ENCODE measurements at places on chromosomes 12 and 14.

DNA sequence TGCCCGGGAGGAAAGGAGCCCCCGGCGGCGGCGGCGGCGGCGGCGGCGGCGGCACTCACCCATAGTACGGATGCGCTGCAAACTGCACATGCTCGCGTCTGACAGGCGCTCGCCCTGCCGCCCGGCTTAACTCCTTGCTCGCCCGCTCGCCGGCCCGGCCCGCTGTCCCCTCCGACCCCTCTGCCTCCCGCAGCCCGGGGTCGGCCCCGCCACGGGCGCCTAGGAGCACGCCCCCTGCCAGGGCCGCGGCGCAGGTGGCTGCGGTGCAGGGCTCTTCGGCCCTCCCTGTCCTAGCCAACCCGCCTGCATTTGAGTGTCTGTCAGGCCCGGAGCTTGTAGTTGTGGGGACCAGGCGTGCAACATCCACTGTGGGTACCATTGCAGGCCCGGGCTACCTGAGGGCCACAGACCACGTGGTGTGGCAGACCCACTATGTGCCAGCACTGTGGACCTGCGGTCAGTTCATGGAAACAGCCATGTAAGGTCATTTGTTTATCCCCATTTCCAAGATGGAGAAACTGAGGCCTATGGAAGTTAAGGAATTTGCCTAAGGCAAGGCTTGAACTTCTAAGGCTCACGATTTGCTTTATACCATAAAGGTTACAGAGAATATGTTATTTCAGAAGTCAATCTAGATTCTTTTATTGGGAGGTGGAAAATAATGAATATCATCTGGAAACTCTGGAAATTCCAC is 17.6 kb upstream of the PLEKHH1 start:
- no peak for DNase-seq

DNA sequence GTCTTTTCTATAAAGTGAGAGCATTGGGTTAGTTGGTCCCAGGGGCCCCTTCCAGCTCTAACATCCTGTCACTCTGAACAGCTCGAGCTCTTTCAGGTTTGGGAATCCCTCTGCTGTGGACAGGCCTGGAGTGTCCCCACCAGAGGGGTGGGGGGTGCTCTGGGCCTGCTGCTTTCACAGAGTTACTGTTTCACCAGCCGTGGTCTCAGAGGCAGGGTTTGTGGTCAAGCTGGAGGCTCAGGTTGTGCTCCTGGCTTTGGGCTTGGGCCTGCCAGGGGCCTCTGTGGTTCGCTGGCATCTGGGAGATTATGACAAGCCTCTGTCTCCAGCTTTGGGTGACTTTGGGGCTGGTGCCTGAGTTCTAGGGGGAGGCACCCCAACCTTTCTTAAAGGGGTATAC is 59.6 kb downstream of the FBXL14 start:
- DNase-seq: no peak

DNA sequence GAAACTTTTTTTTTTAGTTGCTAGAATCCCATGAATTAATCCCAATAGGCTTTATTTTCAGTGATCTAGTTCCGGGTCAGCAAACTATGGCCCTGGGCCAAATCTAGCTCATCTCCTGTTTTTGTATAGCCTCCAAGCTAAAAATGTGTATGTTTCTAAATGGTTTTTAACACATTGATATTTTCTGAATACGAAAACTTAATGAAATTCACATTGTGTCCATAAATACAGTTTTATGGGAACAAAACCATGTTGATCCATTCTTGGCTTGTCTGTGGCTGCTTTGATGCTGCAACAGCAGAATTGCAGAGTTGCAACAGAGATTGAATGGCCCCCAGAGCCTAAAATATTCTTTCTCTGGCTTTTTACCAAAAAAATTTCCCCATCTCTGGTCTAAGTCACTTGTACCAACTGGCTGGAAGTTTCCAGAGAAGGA is 47.5 kb downstream of the ZNF664 start:
- no peak for DNase-seq

- DNase-seq: no peak
These were observed 251.4 kb upstream of the CLEC14A start for GRCh38 chr14:38507299-38507698.

DNA sequence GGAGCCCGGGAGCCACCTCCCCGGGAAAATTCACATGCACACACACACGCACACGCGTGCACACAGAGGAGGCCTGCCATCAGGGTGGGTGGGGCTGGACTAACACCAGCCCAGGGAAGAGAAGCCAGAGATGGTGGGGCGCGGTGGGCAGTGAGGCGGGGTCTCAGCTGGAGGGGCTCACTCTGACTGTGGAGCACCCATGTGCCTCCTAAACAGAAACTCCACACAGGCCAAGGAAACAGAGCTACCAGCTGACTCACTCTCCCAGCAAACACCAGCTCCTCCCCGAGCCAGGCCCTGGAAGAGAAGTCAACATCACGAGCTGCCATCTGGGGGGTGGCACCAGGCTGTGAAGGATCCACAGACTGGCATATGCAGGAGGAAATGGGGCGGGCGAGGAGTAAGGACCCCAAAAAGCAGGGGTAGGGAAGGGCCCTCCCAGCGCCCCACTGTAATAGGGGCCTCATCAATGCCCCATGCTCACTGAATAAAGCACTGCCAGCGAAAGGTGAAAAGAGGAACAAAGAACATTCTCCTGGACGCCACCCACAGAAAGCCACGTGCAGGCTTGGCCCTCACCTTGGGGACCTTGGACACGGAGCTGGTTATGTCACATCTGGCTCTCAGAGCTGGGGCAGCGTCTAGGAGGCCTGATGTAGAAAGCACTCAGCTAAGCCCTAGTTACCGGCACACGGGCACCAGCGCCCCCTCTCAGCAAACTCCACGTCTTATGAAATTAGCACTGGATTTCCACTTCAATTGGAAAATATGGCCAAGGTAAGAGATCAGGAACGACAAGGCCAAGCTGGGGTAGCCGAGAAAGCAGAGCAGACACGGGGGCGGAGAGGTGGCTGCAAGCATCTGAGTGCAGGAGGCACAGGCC is 8.4 kb upstream of the INF2 start:
- no peak for DNase-seq

DNA sequence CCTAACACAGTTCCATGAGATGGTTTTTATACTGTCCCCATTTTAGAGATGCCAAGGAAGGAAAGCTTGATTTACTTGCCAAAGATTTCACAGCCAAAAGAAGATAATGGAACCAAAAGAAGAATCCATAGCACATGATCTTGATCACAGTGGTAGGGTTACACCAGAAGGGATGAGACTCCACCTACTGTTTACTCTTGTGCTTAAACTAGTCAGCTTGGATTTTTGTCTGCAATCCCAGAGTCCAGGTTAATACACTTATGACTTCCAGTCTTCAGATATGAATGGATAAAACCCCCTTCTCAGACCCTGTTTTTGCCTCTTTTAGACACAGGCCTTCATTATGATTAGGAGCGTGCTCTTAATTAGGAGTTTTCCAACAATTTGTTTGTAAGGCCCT is 454.2 kb downstream of the AEBP2 start:
- no peak for DNase-seq

GRCh38 chr14:101826351-101826750 is 64.8 kb downstream of the PPP2R5C start:
- DNase-seq: no peak

GRCh38 chr12:53558631-53559030 is 51.3 kb upstream of the NPFF start:
- no peak for DNase-seq

GRCh38 chr14:36363704-36364103 is 43.3 kb upstream of the MBIP start:
- DNase-seq: no peak

DNA sequence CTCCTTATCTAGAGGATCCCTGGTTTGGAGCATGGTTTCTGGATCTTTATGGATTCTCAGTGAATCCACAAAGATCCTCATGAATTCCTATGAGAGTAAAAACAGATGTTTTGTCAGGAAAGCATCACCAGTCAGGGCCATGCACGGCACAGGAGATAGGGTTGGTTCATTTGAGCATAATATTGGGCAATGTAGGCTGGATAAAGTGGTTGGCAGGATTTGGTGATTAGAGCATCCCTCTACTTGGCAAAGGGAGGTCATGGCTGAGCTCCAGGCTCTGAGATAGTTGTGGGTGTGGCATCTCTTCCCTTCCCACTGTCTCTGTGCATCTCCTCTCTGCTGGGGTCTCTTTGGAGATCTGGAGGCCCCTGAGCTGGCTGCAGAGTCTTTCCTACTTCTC is 149.8 kb downstream of the DACT1 start:
- DNase-seq: no peak

DNA sequence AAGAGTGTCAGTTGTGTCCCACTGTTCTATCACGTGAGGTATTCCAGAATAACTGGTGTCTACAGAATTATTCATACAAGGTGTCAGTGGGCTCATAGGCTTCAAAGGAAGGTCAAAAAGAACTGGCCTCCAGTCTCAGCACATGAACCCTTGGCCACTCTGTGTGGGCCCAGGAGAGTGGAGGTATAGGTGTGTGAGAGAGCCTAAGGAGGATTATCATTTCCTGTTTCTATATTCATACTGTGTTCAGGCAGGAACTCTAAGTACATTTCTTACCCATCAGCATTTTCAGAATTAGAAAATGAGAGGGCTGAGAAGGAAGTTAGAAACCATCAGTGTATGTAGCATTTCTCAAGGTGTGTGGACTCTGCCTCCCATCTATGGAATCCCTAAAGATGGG is 87.0 kb downstream of the BTG1 start:
- no peak for DNase-seq

- no peak for DNase-seq
These were observed 50.8 kb upstream of the SEL1L start for GRCh38 chr14:81584495-81584894.

GRCh38 chr12:28051516-28052354 is 79.2 kb upstream of the PTHLH start:
- no peak for DNase-seq

DNA sequence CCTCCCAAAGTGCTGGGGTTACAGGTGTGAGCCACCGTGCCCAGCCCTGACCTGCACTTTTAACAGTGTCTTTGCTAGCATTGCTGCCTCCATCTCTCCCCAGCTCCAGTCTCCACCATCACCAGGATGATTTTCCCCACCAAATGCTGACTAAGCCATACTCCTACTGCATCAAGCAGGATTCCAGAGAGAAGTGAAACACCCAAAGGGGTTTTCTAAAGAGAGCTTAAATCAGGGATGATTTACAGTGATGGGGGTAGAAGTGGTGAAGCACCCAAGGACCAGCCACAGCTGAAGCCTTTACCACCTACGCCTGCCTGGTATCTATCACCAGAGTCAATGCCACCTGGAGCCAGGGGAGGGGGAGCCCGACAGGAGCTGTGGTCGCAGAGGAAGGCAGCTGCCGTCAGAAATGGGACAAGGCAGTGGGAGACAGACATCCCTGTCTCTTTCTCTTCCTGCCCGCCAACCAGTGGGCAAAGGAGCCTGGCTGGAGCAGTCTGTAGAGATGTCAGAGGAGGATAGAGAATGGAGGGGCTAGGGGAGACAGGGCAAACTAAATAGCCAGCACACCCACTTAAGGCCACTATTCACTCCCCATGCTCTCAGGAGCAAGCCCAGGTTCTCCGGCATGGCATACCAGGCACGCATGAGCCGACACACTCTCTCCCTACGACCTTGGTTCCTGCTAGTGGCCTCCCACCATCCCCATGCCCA is 22.4 kb upstream of the CD9 start:
- DNase-seq: no peak

GRCh38 chr12:1646569-1647284 is 17.7 kb downstream of the WNT5B start:
- no peak for DNase-seq

DNA sequence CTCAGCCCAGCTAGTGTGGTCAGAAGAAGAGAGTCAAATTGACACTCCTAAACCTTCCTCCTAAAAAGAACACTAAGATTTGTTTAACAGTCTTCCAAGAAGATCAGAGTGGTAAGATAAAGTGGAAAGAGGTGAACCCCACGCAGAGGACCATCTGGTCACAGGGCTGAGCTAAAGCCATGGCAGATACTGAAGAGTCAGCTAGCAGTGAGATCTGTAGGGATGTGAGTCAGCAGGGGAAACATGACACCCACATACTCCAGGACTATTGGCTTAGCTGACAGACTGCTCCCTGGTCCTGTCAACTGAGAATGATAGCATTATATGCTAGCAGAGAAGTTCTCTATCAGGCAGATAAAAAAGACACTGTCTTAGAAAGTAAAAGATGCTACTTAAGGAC is 269.4 kb upstream of the ALG10 start:
- no peak for DNase-seq

- no peak for DNase-seq
These were observed 43.6 kb downstream of the PTPRR start for GRCh38 chr12:70876952-70877351.

GRCh38 chr14:35632676-35633075 is 98.7 kb downstream of the INSM2 start:
- no peak for DNase-seq

GRCh38 chr12:70042675-70043074 is 200.6 kb upstream of the CNOT2 start:
- no peak for DNase-seq

DNA sequence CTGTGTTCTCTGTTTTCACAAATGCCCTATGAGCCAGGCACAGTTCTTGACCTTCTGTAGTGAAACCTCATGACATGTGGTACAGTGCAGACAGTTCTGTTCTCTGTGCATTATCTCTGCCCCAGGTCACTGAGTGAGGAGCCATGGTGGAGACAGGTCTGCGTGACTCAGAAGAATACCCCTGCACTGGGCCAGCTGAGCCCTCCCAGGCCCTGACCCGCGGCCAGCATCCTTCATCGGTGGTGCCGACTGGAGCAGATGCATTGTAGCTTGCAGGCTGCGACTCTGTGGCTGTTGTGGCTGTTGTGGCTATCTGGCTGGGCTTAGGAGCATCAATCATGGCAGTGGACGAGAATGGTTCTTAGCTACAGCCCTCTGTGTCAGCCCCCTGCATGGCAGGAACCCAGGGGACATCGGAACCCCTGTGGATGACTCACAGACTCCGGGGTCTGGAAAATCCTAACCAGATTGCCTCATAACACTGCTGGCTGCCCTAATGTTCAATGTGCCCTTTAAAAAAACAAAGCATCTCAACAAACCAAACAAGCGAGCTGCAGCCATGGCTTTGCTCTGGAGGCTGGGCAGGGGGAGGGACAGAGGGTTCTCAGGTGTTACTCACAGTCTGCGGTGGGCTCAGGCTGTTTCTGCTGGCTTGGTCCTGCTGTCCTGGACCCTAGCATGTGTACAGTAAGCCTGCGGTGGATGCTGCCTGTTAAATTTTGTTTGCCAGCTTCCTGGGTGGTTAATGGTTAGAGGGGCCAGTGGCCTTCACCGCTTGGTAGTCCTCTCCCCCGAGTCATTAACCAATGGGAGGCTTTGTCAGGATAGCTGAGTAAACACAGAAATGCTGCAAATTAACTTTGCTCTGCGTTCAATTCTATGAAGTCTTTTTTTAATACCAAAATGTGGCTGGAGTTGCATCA is at the start of gene SERPINA6:
TSS of gene SERPINA6 (minus strand) at position 689 of the 923 bp plus-strand sequence. CDS start 8,688 bp downstream, outside the sequence.
- no peak for DNase-seq
